ENCODE measurements at places on chromosomes 7 and 10. TPM values are rescaled to one million over a fixed set of nuclear protein-coding genes. Genes with fewer than 3 reads are reported as not detected.

DNA sequence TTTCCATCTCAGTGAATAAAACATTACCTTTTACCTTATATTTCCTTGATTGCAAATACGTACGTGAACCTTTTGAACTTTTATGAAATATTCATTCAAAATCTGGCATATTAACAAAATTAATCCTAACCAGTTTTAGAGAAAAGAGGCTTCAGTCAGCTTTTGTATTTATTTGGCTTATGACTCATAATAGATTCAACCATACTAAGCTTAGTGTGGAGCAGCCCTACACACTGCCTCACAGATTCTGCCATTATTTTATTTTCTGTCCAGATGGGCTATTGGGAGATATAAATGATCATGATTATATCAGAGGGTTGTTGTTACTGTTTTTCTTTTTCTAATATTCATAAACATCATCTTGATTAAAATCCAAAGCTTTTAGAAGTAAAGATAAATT lies 325.5 kb downstream of the GPR37 start:
- H3K4me3 ChIP-seq = no peak overlapping the region
- no peaks in the 10 kb centered on the region for H3K4me1 ChIP-seq
- DNase-seq = no peak
- no peak overlapping the region for H3K27ac ChIP-seq
- no peaks in the 10 kb centered on the region for H3K36me3 ChIP-seq

DNA sequence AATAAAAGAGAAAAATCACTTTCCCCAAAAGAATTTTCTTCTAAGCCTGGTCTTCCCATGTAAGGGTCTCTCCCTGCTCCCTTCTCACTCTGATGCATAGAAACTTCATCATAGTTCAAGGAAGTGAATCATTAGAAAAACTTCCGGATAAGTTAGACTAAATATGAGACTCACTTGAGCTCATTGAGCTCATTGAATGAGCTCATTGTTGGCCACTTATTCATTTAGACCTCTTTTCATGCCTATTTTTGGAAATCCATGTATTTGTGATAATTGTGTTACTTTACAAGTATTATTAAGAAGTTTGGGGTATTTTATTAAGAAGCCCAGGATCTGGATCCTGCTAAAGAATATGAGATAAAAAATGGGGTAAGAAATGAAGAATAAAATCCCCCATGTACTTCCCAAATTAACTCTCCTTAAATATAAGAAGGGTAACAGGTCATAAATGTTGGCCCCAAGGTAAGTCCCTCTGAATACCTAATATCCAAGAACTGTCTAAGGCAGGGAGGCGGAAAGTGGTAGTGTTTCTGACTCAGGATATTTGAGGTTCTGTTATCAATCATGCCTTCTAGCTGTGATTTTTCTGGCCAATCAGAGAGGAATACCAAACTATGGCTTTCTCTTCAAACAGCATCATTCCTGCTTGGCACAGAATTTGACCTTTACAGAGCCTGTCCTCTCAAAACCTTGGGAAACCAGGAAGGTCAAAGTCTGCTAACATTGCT lies 236.5 kb upstream of the PTN start:
- H3K4me3 ChIP-seq = no peak overlapping the region
- H3K36me3 ChIP-seq = no peaks in the 10 kb centered on the region
- H3K27ac ChIP-seq = no peak overlapping the region
- no peaks in the 10 kb centered on the region for H3K4me1 ChIP-seq
- DNase-seq = no peak

- H3K4me3 ChIP-seq = peak overlapping the region; percentile 38
- no peaks in the 10 kb centered on the region for H3K36me3 ChIP-seq
- H3K4me1 ChIP-seq = peaks cover 14% of the 10 kb centered on the region
- no peak for DNase-seq
- no peaks in the 10 kb centered on the region for H3K27me3 ChIP-seq
Measured at GRCh38 chr7:87933605-87933952, 472 bp upstream of the ADAM22 start.

- H3K4me3 ChIP-seq = no peak overlapping the region
- no peaks in the 10 kb centered on the region for H3K36me3 ChIP-seq
- H3K27ac ChIP-seq = no peak overlapping the region
- no peaks in the 10 kb centered on the region for H3K4me1 ChIP-seq
Measured at GRCh38 chr7:14341200-14341775, 351.8 kb upstream of the ETV1 start.

DNA sequence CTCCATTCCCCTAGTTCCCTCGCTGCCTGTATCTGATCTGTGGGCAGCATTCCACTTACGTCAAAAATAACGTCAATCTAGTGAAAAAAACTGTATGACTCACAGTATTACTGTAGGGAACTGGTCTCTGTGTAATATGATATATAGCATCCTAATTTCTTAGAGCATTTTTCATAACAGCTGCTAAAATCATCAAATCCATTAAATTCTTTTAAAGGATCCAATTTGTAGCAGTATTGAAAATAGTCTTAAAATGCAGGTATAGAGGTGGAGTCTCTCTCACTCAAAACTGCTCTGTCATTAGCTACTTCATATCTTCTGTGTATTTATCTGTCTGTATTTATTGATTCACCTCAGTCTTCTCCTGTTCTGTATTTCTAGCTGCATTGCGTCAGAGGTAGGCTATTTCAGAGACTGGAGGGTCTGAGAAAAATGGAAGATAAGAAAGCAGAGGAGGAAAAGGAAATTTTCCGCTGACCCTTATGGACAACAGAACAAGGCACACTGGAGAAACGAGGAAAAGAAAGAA lies 59.9 kb downstream of the PON1 start:
- H3K4me1 ChIP-seq = no peaks in the 10 kb centered on the region
- no peak overlapping the region for H3K4me3 ChIP-seq
- H3K36me3 ChIP-seq = no peaks in the 10 kb centered on the region
- no peaks in the 10 kb centered on the region for H3K27me3 ChIP-seq

DNA sequence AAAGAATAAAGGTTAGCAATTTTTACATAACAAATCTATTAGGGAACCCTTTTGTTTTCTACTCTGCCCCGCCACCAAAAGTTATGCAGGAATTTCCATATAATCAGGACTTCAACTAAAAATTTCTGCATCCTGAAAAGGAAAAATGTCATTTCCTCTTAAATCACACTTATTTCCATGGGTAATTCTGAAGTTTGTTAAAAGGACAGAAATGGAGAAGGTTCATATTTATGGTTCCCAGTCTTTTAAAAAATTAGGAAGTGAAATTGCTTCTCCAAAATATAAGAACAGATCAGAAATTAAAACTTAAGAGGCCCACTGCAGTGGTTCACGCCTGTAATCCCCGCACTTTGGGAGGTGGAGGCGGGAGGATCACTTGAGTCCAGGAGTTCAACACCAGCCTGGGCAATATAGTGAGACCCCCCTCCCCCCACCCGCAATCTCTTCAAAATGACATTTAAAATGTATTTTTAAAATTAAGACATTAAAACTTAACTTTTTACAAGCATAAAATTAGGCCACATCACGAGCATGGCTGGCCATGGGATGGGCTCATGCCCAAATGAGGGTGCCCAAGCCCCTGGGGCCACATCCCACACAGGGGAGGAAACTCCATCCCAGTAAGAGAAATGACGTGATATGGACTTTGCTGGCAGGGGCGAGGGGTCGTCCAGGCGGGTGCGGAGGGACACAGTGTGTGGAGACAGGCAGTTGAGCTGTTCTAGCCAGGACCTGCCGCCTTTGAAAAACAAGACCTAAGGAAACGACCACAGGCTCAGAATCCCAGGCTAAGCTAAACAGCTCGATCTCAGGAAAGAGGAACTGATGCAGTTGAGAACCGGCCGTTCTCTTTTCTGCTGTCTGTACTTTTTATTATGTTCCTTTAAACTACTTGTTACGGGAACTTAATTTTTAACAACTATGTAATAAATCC lies 51.3 kb upstream of the NFE2L3 start:
- no peaks in the 10 kb centered on the region for H3K36me3 ChIP-seq
- H3K4me3 ChIP-seq = peak overlapping the region; percentile 42
- no peaks in the 10 kb centered on the region for H3K4me1 ChIP-seq

- no peaks in the 10 kb centered on the region for H3K4me1 ChIP-seq
- no peak for DNase-seq
- H3K27ac ChIP-seq = no peak overlapping the region
- no peaks in the 10 kb centered on the region for H3K36me3 ChIP-seq
Measured at GRCh38 chr10:43236176-43236850, 30.6 kb downstream of the RASGEF1A start.

- no peaks in the 10 kb centered on the region for H3K36me3 ChIP-seq
- no peak for DNase-seq
- H3K27ac ChIP-seq = no peak overlapping the region
- no peaks in the 10 kb centered on the region for H3K4me1 ChIP-seq
- no peaks in the 10 kb centered on the region for H3K27me3 ChIP-seq
Measured at GRCh38 chr10:128697437-128697836, 571.2 kb upstream of the MKI67 start.

- no peak for DNase-seq
- no peak overlapping the region for H3K27ac ChIP-seq
- no peaks in the 10 kb centered on the region for H3K27me3 ChIP-seq
- H3K36me3 ChIP-seq = no peaks in the 10 kb centered on the region
Measured at GRCh38 chr7:17600340-17600752, 301.9 kb downstream of the AHR start.

- H3K4me3 ChIP-seq = no peak overlapping the region
- DNase-seq = no peak
- H3K27ac ChIP-seq = no peak overlapping the region
- no peaks in the 10 kb centered on the region for H3K36me3 ChIP-seq
- H3K27me3 ChIP-seq = no peaks in the 10 kb centered on the region
Measured at GRCh38 chr7:107077699-107078516, 33.4 kb downstream of the PRKAR2B start.

DNA sequence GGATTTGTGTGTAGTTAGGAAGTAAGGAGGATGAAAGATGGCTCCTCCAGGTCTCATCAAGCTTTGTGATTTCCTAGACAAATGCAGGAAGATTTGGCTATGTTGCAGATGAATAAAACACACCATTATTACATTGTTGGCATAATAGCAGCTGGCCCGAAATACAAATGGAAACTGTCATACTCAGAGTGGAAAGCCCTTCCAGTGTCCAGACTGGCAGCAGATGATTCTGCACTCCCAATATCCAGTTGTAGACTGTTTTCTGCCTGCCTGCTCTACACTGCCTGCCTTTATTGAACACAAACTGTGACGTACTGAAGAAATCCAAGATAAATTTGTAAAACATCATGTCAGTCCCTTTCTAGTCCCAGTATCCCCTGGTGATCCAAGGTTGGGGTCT lies 99.7 kb upstream of the FZD1 start:
- no peaks in the 10 kb centered on the region for H3K27me3 ChIP-seq
- no peak overlapping the region for H3K27ac ChIP-seq
- no peak overlapping the region for H3K4me3 ChIP-seq
- H3K36me3 ChIP-seq = no peaks in the 10 kb centered on the region

DNA sequence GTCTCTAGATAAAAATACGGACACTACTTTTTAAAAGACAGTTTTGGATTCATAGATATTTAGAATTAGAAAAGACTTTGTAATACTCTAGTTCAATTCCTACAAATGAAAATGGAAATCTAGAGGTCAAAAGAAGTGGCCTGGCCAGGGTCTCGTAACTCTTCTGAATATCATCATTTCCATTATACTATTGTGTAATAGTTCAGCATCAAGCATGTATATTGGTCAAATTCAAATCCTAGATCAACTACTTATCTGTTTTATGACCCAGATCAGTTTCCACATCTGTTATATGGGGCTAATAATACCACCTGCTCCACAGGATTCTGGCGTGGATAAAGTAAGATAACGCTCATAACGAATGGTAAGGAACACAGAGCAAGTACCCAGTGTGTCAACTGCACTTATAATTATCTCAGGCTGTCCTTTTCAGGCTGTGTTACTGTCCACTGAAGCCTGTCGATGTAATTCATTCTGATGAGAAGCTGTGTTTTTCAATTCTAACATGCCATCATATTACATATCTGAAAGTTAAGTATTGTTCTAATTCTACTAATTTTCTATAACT lies 54.3 kb downstream of the ARHGAP21 start:
- no peaks in the 10 kb centered on the region for H3K27me3 ChIP-seq
- no peak for DNase-seq
- H3K27ac ChIP-seq = no peak overlapping the region

- no peak for DNase-seq
- H3K36me3 ChIP-seq = no peaks in the 10 kb centered on the region
- no peak overlapping the region for H3K4me3 ChIP-seq
- H3K4me1 ChIP-seq = no peaks in the 10 kb centered on the region
- no peaks in the 10 kb centered on the region for H3K27me3 ChIP-seq
Measured at GRCh38 chr10:106625751-106626150, 538.8 kb downstream of the SORCS1 start.

Gene AOAH
- total RNA-seq = 7.7 TPM

Gene RASSF4
- total RNA-seq = 189 TPM

Gene GRM3
- not detected for total RNA-seq

Gene TRIM8
- total RNA-seq = 158 TPM

Gene CPA4
- not detected for total RNA-seq

Gene NPM3
- 17.5 TPM for total RNA-seq
